ENCODE measurements at places on chromosomes 11 and 22.

DNA sequence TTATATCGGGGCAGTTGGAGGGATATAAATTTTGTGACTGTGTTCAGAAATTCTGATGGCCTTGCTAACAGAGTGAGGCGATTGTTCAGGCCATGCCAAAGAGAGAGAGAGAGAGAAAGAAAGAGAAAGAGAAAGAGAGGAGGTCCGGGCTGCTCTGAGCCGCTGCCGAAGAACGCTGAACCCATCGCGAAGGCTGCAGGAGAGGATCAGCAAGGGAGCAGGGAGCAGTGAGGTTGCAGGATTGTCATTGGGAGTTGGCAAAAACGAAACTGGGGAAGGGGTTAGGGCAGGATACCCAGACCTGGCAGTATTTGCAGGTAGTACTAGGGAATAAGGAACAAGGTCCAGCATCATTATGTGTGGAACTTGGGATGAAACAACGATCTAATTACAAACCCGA lies 537.1 kb downstream of the INSC start:
- DNase-seq: no peak

DNA sequence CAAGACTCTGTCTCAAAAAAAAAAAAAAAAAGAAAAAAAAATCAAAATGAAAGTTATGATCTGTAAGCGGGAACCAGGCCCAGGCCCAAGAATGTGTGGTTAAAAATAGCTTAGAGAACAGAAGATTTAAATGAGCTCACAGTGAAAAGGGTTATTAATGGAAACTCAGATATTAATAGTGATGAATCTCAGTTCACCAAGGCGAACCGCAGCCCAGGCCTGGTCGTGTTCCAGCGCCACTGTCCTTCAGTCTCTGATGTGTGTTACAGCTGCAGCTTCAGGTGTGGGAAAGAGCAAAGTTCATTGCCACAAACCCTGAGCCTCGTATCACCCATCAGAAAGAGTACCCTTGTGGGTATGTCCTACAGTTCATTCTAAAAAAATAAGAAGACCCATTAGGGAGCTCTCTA lies 107.1 kb downstream of the GAB2 start:
- DNase-seq: no peak

DNA sequence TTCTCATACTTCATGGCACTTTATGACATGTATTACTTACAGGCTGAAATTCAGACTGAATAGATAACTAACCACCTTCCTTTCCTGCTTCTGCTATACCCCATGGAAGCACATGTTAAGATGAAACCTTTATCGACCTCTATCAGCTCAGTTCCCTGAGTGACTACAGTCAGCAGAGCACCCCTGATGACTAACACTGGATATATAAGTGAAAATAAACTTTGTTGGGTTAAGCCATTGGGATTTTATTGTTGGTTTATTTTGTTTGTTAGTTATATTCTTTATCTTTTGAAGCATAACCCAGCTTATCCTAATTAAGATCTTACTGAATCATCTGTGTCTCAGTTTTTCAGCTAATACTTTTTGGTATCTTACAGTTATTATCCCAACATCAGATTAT lies 23.0 kb upstream of the MAML2 start:
- no peak for DNase-seq

DNA sequence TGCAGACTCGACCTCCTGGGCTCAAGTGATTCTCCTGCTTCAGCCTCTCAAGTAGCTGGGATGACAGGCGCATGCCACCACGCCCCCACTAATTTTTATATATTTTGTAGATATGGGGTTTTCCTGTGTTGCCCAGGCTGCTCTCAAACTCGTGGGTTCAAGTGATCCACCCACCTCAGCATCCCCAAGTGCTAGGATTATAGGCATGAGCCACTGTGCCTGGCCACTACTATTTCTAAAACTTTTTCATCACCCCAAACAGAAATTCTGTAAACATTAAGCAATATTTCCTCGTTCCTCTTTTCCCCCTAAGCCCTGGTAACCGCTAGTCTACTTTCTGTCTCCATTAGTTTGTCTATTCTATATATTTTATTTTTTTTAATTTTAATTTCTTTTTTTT lies 9.0 kb upstream of the ATG16L2 start:
- DNase-seq: no peak

DNA sequence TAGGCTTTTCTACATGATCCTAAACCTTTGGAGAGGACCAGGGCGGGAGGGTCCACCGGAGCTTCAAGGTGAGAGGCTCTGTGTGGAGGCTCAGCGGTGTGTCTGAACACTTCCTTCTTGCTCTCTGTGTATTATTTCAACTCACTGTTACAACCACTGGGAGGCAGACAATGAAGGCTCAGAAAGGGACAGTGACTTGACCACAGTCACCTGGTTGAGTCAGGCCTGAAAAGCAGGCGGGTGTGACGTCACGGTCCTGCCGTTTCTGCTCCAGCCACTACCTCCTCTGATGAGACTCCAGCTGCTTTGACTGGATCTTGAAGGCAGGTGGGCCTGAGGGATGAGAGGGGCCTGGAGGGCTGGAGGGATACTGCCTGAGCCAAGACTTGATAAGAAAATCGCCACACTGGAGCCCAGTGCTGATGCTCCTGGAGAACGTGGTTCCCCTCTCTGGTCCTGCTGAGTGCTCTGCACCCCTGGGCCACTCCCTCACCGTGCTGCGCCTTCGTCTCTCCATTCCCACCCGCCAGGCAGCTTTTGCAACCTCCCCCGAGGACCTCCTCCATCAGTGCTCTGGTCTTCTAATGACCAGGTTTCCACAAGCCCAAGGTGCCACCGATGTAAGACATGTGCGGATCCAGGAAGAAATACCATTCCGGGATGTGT lies 27.9 kb downstream of the KCNC1 start:
- DNase-seq: no peak

- DNase-seq: no peak
These were observed 38.2 kb downstream of the OR10A6 start for GRCh38 chr11:7892840-7893254.

- no peak for DNase-seq
These were observed 8.6 kb downstream of the LRRC32 start for GRCh38 chr11:76661834-76662434.

DNA sequence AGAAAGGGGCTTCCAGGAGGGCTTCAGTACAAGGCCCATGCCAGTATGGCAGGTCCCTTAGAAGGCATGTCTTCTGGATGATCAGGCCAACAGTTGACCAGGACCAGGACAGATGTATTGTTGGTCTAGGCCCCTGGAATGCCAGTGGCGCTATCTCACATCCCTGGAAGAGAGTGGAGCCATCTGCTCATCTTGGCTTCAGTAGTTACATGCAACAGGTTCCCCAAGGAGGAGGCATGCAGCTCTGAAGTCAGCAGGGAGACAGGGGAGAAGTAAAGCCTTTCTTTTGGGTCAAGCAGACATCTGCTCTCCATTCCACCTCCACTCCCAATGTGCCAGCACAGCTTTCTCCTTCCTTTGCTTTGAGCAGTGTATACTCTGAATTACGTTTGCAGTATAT lies 244.1 kb downstream of the KIRREL3 start:
- no peak for DNase-seq

DNA sequence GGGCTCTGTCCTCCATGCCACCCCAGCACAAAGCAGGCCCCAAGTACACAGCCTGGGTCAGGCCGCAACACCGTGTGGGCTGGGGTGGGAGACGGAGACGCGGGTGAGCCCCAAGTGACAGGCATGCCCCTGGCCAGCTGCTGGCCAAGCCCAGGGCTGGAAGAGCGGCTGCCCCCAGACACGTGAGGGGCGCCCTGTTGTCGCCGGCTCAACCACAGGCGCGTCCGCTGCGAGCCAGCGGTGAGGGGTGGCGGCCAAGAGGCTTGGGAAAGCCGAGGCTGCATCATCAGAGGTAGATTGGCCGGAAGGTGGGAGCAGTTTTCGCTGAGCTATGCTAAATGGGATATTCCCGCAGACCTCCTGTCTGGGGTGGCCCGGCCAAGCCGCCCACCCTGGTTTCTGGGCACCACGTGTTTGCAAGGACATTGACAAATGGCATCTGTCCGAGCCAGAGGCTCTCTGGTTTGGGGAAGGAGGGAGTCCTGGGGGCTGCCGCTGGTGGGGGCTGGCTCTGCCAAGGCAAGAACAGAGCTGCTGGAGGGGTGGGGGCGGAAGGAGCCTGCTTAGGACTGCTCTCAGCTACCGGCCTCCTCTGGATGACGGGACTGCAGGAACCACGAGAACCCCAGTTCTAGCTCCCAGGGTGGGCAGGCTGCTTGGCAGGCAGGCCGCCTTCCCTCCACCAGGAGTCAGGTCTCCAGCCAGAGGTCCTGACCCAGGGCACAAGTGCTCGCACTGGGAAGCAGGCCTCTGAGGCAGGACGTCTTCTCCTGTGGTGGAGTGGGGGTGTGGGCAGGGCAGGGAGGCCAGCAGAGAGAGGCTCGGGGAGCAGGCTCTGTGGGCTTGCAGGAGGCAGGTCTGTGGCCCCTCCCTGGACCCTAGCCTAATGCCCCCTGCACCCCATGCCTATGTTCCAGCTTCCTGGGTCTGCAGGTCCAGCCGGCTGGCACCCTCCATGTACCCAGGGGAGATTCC lies 552 bp downstream of the PRR33 start:
- no peak for DNase-seq

DNA sequence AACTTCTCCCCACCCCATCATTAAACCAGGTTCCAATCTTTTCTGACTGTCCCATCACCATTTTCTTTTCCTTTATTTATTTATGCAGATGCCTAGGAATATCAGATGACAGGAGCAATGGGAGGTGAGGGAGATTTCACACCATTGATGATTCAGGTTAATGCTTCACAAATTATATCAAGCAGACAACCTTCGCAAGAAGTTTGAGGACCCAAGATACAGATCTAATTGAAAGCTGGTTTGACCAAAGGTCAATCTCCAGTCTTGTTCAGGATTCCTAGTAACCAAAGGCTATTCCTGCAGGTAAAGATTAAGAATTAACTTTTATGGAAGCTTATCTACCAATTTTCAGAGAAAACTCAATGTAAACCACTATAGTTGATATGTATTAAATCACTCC lies 54.4 kb downstream of the SLC35F2 start:
- DNase-seq: no peak

DNA sequence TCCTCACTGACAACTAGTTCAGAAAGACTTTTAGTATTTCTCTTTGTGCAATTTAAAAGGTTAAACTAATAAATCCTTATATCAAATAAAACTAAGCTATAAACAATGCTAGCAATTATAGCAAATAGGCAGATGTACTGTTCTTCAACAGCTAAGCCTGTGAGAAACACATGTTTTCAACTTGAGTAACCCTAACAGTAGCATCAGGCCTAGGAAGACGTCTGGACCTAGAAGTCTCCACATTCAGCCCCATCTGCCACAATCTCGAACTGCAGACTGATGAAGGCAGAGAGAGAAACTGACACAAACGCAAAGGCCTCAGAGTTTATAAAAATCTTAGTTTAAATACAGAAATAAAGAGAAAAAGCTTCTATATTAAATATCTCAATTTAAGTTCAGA lies 2.5 kb downstream of the ST13 start:
- no peak for DNase-seq

- no peak for DNase-seq
These were observed 25.1 kb upstream of the PLAAT3 start for GRCh38 chr11:63639199-63639832.
